ENCODE measurements at places on chromosomes 2 and 18. TPM values are rescaled to one million over a fixed set of nuclear protein-coding genes. Genes with fewer than 3 reads are reported as not detected.

HPCAL1 gene
- total RNA-seq: 12.4 TPM

DUSP2 gene
- 11.1 TPM for total RNA-seq

YES1 gene
- 274 TPM for total RNA-seq

SKOR2 gene
- total RNA-seq: not detected

ADGRF3 gene
- total RNA-seq: not detected

NYAP2 gene
- total RNA-seq: under 0.01 TPM

GRP gene
- not detected for total RNA-seq

NEU2 gene
- total RNA-seq: not detected

EFHD1 gene
- 1.2 TPM for total RNA-seq

SETBP1 gene
- 2.7 TPM for total RNA-seq

CYP26B1 gene
- 0.24 TPM for total RNA-seq

CFC1 gene
- total RNA-seq: not detected

WNT6 gene
- total RNA-seq: under 0.01 TPM

RBM43 gene
- total RNA-seq: 1.3 TPM

ZEB2 gene
- not detected for total RNA-seq

XDH gene
- 3.2 TPM for total RNA-seq

DLX1 gene
- total RNA-seq: not detected

SULT1C2 gene
- total RNA-seq: 0.72 TPM

COL4A4 gene
- total RNA-seq: 1.9 TPM

LOXHD1 gene
- total RNA-seq: not detected

EVX2 gene
- total RNA-seq: not detected

GREB1L gene
- 2.7 TPM for total RNA-seq

ACMSD gene
- total RNA-seq: 1.7 TPM

DYNC2LI1 gene
- total RNA-seq: 11.1 TPM

KCNF1 gene
- 0.48 TPM for total RNA-seq

C2orf15 gene
- total RNA-seq: not detected

ECEL1 gene
- not detected for total RNA-seq

CAPN13 gene
- not detected for total RNA-seq

CENPA gene
- not detected for total RNA-seq

ALK gene
- not detected for total RNA-seq

ZNF516 gene
- 24.5 TPM for total RNA-seq

ACSL3 gene
- 306 TPM for total RNA-seq

ADCYAP1 gene
- not detected for total RNA-seq

KCNK3 gene
- total RNA-seq: not detected

POU3F3 gene
- total RNA-seq: under 0.01 TPM

GCFC2 gene
- total RNA-seq: 17.8 TPM

SNX17 gene
- 136 TPM for total RNA-seq

FN1 gene
- total RNA-seq: 78.0 TPM

EIF2B4 gene
- total RNA-seq: 22.7 TPM

MGAT4A gene
- total RNA-seq: 2.4 TPM

IRS1 gene
- total RNA-seq: 16.2 TPM

TRIM43B gene
- total RNA-seq: not detected

SCN9A gene
- total RNA-seq: 2.4 TPM

ALPP gene
- not detected for total RNA-seq

HOXD13 gene
- total RNA-seq: not detected

GAREM2 gene
- 0.72 TPM for total RNA-seq

DNAJC5G gene
- not detected for total RNA-seq

MPP4 gene
- total RNA-seq: not detected

SATB2 gene
- 1.7 TPM for total RNA-seq

CCDC74B gene
- total RNA-seq: 1.4 TPM

SERPINB4 gene
- 10.8 TPM for total RNA-seq

ACTG2 gene
- total RNA-seq: not detected

TBR1 gene
- total RNA-seq: not detected

TOGARAM2 gene
- total RNA-seq: under 0.01 TPM

NCKAP1 gene
- 332 TPM for total RNA-seq

IMP4 gene
- 137 TPM for total RNA-seq
